ENCODE measurements at places on chromosomes 1 and 21.

- no peak for DNase-seq
Observed at GRCh38 chr1:54485416-54485815, 62.6 kb upstream of the ACOT11 start.

GRCh38 chr1:212167098-212167497, 118.1 kb upstream of the PPP2R5A start:
- DNase-seq, result no peak

GRCh38 chr1:184032930-184033418, 4.6 kb downstream of the COLGALT2 start:
- DNase-seq, result no peak

- DNase-seq, result no peak
Observed at GRCh38 chr1:47638713-47639112, 200.9 kb downstream of the FOXD2 start.

DNA sequence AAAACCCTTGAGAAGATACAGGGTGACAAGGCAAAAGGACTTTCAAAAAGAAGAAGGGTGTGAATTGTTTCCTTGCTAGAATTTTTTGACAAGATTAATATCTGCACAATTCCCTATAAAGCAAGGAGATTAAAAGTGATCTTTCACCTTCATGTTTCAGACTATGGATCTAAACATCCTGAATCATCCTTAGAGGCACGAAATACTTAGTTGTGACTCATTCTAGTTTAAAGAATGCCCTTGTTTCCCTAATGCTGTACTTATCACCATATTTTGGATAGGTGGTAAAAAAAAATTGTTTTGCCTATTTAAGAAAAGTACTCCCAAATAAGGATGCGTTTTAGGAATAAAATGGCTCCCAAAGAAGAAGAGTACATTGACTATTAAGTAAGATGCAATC, 415.1 kb downstream of the LRRIQ3 start:
- DNase-seq, result no peak

DNA sequence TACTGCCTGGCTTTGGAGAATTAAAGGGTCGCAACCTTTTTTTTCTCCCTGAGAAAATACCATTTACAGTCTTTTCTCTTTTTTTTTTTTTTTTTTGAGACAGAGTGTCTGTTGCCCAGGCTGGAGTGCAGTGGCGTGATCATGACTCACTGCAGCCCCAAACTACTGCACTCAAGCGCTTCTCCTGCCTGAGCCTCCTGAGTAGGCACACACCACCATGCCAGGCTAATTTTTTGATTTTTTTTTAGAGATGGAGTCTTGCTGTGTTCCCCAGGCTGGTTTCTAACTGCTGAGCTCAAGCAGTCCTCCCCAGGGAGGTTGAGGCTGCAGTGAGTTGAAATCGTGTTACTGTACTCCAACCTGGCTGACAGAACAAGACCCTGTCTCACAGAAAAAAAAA, 24.6 kb downstream of the UBE4B start:
- no peak for DNase-seq

DNA sequence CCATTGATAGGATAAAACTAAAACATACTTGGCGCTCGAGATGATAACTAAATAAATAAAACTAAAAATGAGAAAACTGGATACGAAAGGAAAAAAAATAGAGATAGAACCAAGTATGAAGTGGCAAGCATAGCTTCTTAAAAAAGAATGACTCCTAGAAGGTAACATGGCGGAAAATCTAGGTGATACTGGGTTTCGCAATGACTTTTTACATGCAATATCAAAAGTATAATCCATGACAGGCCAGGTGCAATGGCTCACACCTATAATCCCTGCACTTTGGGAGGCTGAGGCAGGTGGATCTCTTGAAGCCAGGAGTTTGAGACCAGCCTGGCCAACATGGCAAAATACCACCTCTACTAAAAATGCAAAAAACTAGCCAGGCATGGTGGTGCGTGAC, 70.7 kb downstream of the ACBD6 start:
- no peak for DNase-seq

DNA sequence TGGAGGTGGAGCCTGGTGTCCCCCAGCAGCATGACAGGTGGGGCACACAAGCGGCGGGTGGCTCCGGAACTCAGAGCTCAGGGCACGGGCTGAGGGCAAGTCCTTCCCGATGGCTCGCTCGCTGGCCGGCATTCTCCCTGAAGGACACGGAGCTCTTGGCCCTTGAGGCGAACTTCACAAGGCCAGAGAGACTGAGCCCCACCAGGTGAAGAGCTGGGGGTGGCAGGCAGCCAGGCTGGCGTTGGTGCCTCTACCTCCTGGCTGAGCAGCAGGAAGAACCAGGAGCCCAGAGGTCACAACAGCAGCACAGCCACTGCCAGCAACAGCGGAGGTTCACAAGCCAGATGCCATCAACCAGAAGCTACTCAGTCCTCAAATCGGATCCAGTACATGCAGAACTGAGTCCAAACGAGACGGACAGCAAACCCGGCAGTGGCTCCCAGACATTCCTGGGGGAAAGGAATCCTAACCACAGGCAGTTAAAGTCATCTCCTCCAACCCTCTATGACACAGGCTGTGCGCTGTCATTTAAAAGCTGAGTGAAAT, 54.1 kb downstream of the NPHP4 start:
- DNase-seq, result no peak

GRCh38 chr1:198497326-198498102, 43.0 kb downstream of the ATP6V1G3 start:
- no peak for DNase-seq

- DNase-seq, result no peak
Observed at GRCh38 chr1:46464915-46465314, 24.7 kb upstream of the DMBX1 start.

GRCh38 chr1:110035236-110035752, 870 bp downstream of the STRIP1 start:
- DNase-seq, result no peak

DNA sequence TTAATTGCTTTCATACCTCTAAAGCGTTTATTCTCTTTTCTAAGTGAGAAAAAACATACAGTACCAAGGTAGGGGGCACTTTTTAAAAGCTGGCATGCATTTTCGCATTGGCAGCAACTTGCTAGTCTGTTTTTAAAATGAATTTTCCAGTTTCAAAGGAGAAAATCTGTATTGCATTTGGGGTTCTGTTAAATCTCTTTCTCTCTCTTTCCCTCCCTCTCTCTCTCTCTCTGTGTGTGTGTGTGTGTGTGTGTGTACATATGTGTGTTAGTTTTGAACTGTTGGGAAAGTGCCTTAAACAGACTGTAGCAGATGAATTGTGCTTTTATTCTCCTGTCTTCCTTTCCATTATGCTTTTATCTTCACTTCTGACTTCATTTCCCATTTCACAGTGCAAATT, 7.3 kb downstream of the NIBAN1 start:
- DNase-seq, result no peak

GRCh38 chr1:146010126-146010738, 11.3 kb downstream of the HJV start:
- DNase-seq, result no peak

- DNase-seq, result no peak
Observed at GRCh38 chr1:84855168-84855567, 37.8 kb downstream of the LPAR3 start.
